A549 treated with Hydrocortisone at 1 μM for 4 hours (cell line): ENCODE measurements at places on chromosomes 7 and 10. TPM values are rescaled to one million over a fixed set of nuclear protein-coding genes. Genes with fewer than 3 reads are reported as not detected.

Gene ZNF467
- total RNA-seq: 1.0 to 1.5 TPM (median 1.3 TPM) in 5 replicates

Gene LRRD1
- total RNA-seq: not detected in 5 replicates

Gene PLEKHS1
- total RNA-seq: 0.06 to 0.09 TPM (median 0.07 TPM) in 4 of 5 replicates, not detected in the other

Gene LEP
- total RNA-seq: not detected in 5 replicates

Gene ADRA2A
- 0.06 to 0.11 TPM (median 0.07 TPM) in 4 of 5 replicates, not detected in the other for total RNA-seq

Gene AS3MT
- 3.0 to 4.3 TPM (median 3.9 TPM) in 5 replicates for total RNA-seq

Gene THNSL1
- total RNA-seq: 3.6 to 4.8 TPM (median 4.3 TPM) in 5 replicates

Gene ZNRF2
- 4.7 to 6.4 TPM (median 5.5 TPM) in 5 replicates for total RNA-seq

Gene CDC14C
- not detected in 5 replicates for total RNA-seq

Gene AKR1C4
- total RNA-seq: 0.10 to 0.32 TPM (median 0.30 TPM) in 5 replicates

Gene PHKG1
- 0.35 to 0.60 TPM (median 0.48 TPM) in 5 replicates for total RNA-seq

Gene DGKI
- 0.02 to 0.82 TPM (median 0.43 TPM) in 5 replicates for total RNA-seq

Gene EN2
- 0.68 to 0.97 TPM (median 0.83 TPM) in 5 replicates for total RNA-seq

Gene MYPN
- 2.2 to 2.9 TPM (median 2.6 TPM) in 5 replicates for total RNA-seq

Gene AGMO
- total RNA-seq: 0.72 to 1.1 TPM (median 0.92 TPM) in 5 replicates

Gene CYP26C1
- total RNA-seq: not detected in 5 replicates

Gene SRGN
- total RNA-seq: 91.0 to 135 TPM (median 98.2 TPM) in 5 replicates

Gene ERVW-1
- total RNA-seq: not detected in 5 replicates

Gene SRI
- total RNA-seq: 104 to 142 TPM (median 127 TPM) in 5 replicates

Gene SH2D4B
- total RNA-seq: 0.03 TPM in 2 of 5 replicates, not detected in the others

Gene FBXL13
- total RNA-seq: 0.17 to 0.78 TPM (median 0.36 TPM) in 5 replicates

Gene TMEM236
- total RNA-seq: 0.03 to 0.06 TPM (median 0.05 TPM) in 5 replicates

Gene LRRC4
- not detected in 5 replicates for total RNA-seq

Gene HSPB1
- 815 to 1,578 TPM (median 1,448 TPM) in 5 replicates for total RNA-seq

Gene IKZF1
- not detected in 5 replicates for total RNA-seq

Gene PARD3
- 53.9 to 77.6 TPM (median 57.2 TPM) in 5 replicates for total RNA-seq

Gene MYO1G
- 0.16 to 0.25 TPM (median 0.21 TPM) in 5 replicates for total RNA-seq
